OCI-LY7 (cell line): ENCODE measurements at places on chromosomes 1 and 21. TPM values are rescaled to one million over a fixed set of nuclear protein-coding genes. Genes with fewer than 3 reads are reported as not detected.

The RIPPLY3 gene
- total RNA-seq = not detected in 2 replicates

DNA sequence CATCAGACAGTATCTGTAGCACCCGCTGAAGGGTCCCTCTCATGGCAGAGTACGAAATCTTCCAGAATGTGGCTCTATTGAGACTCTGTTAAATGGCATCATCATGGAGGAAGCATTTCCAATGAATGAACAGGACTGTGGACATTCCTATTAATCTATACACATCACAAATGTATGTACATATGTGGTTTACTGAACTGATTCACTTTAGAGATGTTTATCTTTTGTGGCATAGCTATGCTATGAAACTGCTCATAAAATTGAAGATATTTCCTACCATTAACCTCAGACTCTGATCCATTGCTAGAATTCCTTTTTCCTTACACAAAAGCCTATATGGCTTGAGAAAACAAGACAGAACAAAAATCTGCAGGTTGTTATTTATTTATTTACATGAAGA, 259.6 kb upstream of the RRP15 start:
- DNase-seq = no peak

GRCh38 chr1:228478912-228479711, 8.1 kb upstream of the RNF187 start:
- peak; percentile 67 for DNase-seq

- DNase-seq = no peak
These were observed 11.3 kb upstream of the PDZK1IP1 start for GRCh38 chr1:47201179-47201578.

- peak; percentile 68 for DNase-seq
These were observed 8.2 kb upstream of the S100A10 start for GRCh38 chr1:152001631-152002584.

DNA sequence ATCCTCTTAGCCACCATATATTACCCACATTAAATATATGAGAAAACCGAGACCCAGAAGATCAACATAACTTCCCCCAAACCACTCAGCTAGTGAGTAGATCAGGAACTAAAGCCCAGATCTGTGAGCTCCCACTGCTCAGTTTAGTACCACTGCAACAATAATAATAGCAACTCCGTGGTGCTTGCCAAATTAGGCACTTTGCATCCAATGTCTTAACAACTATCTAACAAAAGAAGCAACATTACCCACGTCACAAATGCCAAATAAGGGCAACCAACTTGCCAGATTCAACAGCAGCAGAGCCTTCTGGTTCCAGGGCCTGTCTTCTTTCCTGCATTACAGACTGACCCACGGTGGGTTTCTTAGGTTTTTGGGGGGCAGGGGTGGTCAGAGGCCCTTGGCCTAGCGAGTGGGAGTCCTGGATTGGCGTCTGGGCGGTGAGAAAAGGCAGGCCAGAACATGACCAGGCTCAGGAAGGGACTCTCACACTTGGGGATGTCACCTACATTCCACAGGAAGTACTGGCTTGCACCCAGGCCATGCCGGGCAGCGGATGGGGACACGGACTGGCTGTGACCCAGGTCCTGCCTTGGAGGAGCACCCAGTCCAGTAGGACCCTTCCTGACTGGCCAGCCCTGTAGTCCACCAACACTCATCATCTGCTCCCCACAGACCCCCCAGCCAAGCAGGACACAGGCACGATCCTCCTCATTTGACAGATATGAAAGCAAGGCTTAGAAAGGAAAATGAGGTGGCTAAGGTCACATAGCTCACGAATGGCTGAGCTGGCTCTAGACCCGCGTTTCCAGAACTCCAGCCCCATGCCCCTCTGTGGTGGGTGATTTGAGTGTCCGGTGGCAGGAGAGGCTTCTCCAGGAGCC, 4.6 kb downstream of the HCRTR1 start:
- no peak for DNase-seq
